ENCODE measurements at places on chromosomes 5 and 9.

DNA sequence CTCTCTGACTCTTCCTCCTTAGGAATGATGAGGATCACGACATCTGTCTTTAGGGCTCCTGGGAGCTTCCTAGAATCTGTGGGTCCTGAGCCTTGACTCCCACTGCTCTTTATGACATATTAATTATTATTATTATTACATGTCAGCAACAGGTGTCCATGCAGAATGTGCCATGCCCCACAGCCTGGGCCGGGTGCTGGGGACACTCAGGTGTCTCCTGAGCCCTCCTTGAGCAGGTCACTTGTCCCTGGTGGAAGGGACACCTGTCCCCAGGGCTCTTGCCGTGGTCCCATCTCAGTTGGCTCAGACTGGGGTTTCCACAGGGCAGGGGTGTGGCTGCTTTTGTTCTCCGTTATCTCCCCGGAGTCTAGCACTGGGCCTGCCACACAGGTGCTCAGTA lies 34.2 kb downstream of the PTGES start:
- DNase-seq: no peak
- no peak overlapping the region for H3K4me3 ChIP-seq
- H3K4me1 ChIP-seq: no peaks in the 10 kb centered on the region

- no peak for DNase-seq
- no peak overlapping the region for H3K27ac ChIP-seq
- no peaks in the 10 kb centered on the region for H3K27me3 ChIP-seq
- no peak overlapping the region for H3K4me3 ChIP-seq
- H3K36me3 ChIP-seq: no peaks in the 10 kb centered on the region
Measured at GRCh38 chr9:127723444-127723843, 7.6 kb downstream of the TTC16 start.

- no peaks in the 10 kb centered on the region for H3K4me1 ChIP-seq
- no peak overlapping the region for H3K4me3 ChIP-seq
- H3K27ac ChIP-seq: no peak overlapping the region
- H3K36me3 ChIP-seq: no peaks in the 10 kb centered on the region
- DNase-seq: no peak
Measured at GRCh38 chr5:122089096-122090013, 11.3 kb upstream of the LOX start.

- peak overlapping the region; percentile 83 for H3K27ac ChIP-seq
- peak overlapping the region; percentile 88 for H3K4me3 ChIP-seq
- peaks cover 10% of the 10 kb centered on the region for H3K4me1 ChIP-seq
- no peaks in the 10 kb centered on the region for H3K27me3 ChIP-seq
- no peaks in the 10 kb centered on the region for H3K36me3 ChIP-seq
- no peak for DNase-seq
Measured at GRCh38 chr9:32524892-32525708, 896 bp downstream of the RIGI start.

DNA sequence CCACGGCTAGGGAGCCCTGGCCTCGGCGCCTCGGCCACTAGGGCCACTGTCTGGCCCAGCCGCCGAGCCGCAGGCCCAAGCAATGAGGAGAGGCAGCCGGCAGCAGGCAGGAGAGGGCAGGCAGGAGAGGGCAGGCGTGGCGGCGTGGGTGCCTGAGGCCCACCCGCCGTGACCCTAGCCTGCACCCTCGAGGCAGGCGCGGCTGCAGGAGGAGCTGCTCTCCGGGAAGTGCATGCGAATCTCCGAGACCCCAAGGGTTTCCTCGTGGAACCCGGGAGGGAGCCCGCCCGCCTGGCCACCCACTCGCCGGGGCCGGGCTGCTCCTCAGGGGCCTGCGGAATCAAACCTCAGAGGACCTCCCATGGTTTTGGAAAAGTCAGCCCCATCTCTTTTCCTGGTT lies 9.3 kb downstream of the GRIN1 start:
- no peak overlapping the region for H3K27ac ChIP-seq
- no peak overlapping the region for H3K4me3 ChIP-seq
- peaks cover under 1% of the 10 kb centered on the region for H3K27me3 ChIP-seq
- DNase-seq: no peak
- no peaks in the 10 kb centered on the region for H3K36me3 ChIP-seq
